ENCODE measurements at places on chromosomes 1 and 21.

GRCh38 chr1:236090741-236091147 is 25.9 kb upstream of the NID1 start:
- DNase-seq = no peak

- DNase-seq = no peak
Observed at GRCh38 chr1:61420243-61420642, 304.7 kb downstream of the TM2D1 start.

DNA sequence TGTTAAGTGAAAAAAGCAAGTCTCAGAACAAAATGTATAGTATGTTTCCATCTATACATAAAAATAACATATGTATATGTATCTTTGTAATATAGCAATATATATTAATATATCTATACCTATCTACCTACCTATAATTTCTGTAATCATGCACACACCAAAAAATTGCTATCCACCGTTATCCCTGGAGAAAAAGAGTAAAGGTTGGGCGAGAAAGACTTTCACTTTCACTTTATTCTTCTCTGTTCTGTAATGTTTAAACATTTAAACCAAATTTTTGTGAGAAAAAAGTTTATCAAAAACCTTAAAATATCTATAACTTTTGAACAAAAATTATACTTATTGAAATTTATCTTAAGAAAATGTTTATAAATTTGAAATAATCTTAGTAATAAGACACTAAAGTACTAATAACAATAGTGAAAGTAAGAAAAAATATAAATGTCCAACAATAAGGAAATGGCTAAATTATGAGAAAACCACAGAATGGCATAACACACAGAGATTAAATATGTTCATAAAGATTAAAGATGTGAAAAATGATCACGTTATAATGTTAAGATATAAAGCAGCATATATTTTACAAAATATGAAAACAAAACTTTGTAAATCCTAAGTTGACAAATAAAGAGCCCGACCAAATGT is 74.0 kb upstream of the LRRC53 start:
- DNase-seq = no peak

GRCh38 chr1:234856845-234857245 is 246.9 kb upstream of the IRF2BP2 start:
- no peak for DNase-seq

- peak; percentile 97 for DNase-seq
Observed at GRCh38 chr1:27542463-27543273, 52.7 kb upstream of the WASF2 start.

DNA sequence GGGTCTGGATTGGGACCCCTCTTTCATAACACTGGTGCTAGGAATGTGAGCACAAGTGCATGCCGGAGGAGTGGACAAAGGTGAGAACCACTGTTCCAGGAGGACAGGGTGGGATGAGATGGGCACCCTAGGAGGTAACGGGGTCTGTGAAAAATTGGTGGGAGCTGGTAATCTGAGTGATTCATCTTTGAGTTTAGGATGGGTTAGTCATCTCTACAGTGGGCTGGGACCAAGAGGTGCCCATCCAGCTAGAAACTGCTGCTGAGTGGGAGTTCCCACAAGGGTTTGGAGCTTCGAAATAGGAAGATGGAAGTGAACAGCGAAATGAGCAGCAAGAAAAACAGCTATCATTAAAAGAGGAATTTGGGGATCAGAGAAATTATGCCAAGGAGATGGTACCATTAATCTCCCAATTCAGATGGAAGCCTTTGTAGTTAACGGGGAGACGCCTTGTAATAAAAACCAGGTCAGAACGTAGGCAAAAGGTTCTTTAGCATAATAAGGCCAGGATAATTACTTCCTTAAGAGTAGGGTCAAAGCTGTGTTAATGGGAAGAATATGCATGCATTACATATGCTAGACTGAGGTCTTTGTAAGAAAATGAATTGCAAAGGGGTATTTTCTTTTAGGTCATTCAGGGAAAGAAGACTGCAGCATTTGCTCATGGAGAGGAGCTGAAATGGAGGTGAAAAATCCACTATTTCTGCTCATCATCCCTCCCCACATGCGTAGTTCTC is 55.5 kb downstream of the OLFML3 start:
- no peak for DNase-seq

- DNase-seq = no peak
Observed at GRCh38 chr21:38989379-38989744, 183.6 kb downstream of the ETS2 start.

Measured in SW480 (cell line).